MV-4-11 (cell line): ENCODE measurements at places on chromosomes 2 and 18.

- DNase-seq: no peak
These were observed 60.0 kb downstream of the NCOA1 start for GRCh38 chr2:24551016-24551415.

GRCh38 chr2:239283288-239283945 lies 117.4 kb downstream of the HDAC4 start:
- peak; percentile 42 for DNase-seq

DNA sequence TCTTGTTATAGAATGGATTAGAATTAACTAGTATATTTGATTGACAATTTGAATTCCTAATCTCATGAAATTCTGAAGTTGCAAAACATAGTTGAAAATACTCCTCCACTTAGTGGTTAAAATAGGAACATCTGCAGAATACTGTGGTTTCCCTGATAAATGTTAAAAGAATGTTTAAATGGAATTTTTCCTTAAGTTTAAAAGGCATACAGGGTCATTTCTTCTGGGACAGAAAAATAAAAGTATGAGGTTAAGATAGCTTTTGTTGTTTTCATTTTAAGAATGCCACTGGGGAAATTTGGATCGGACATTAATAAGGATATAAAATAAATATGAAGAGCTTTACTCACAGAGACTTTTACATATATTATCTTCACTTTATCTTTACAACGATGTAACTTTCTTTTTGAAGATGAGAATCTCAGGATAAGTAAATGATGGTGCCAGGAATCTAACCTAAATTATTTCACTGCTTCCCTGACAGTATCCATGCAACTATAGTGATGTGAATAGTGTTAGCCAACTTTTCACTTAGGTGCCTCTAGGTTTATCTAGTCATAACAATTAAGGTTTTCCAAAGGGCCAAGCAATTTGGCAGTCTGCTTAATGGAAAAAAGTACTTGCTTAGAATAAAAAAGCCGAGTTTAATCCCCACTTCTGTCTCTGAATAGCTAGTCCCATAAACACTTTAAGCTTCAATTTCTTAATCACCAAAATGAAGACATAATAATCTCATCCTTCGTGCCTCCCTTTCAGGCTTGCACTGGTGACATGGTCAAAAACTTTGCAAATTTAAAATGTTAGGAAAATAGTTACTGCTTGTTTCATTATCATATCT lies 151.8 kb upstream of the STK17B start:
- no peak for DNase-seq

- DNase-seq: no peak
These were observed 78.4 kb upstream of the MYT1L start for GRCh38 chr2:2409481-2409880.

DNA sequence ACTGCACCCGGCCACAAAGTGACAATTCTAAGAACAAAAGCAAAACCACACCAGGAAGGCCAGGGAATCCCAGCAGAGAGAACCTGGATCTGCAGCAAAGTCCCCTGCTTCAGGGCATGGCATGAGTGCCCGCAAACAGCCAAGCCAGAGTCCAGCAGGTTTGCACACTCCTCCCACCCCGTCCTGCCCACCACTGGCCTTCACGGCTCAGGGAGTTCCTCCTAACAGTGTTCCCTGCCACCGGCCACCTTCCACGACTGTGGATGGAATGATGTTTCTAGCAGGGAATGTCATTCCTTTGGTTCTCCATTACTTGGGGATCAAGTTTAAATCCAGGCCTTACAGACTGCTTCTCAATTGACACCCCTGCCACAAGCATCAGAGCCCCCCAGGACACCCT lies 42.0 kb upstream of the B3GNT7 start:
- no peak for DNase-seq

DNA sequence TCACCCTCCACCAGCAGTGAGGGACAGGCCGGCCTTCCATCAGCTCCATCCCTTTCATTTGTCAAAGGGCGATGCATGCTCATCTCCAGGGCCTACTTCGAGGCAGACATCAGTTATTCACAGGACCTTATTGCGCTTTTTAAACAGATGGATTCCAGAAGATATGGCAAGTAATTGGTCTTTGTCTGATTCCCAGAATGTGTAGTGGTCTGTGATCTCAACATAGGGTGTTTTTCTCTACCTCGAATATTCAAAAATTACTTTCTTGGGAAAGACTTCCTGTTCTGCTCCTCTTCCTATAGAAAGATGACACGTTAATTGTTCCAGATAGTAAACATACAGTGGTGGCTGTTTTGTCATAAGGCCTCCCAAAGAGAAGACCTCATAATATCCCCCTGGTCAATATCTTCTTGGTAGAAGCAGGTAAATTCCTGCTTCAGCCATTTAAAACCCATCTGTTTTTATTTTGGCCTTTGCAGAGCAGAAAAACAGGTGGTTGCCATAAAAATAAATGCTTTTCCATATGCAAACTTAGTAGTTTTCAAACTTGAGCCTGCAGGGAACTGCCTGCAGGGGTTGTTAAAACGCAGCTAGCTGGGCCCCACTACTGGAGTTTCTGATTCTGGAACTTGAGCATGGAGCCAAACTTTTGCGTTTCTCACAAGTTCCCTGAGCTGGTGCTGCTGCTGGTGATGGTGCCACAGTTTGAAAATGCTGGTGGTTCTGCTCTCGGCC lies 8.2 kb downstream of the SMARCAL1 start:
- DNase-seq: no peak

- DNase-seq: no peak
These were observed 82.4 kb downstream of the SNTG2 start for GRCh38 chr2:1033069-1033468.

GRCh38 chr2:212659441-212659840 lies 120.8 kb upstream of the ERBB4 start:
- DNase-seq: no peak

DNA sequence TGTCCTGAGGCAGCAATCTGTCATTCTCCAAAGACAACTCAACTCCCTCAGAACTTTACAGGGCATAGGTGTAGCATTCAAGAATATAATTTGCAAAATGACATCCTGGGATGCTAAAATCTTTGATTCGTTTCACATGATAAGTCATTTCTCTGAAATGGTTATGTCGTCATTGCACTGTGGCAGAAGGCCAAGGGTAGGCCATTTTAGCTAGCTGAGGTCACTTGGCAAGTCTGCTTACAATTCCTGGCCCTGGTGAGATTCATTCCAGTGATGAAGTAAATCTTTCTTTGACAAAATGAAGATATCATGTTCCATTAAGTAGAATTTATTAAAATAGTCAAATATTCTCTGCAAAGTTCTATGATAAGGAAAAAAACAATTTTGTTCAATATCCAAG lies 1410.3 kb upstream of the LRRTM1 start:
- DNase-seq: no peak

DNA sequence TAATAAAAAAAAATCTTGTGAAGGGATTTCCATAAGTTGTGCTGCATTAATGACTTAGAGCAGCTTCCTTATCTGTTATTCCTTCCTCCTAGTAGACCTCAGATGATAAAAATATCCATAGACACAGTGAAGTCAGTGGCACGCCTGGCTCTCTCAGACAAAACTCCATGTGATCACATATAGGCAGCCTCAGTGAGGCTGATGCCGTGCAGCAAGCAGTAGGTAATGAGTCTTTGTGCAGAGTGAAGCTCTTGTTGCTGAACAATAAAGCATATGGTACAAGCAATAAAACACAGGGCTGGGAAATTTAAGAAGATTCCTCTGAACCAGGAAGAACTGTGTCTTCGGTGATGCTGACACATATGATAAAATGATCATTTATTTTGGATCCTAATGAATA lies 102.7 kb downstream of the CSRNP3 start:
- DNase-seq: no peak

- DNase-seq: no peak
These were observed 2.6 kb downstream of the ADCYAP1 start for GRCh38 chr18:907115-907884.

- no peak for DNase-seq
These were observed at the start of gene ALKAL2 for GRCh38 chr2:287911-288757. Gene ALKAL2, minus strand, starts transcription at chr2:288091. Its CDS starts 256 bp downstream, at chr2:287835.

GRCh38 chr2:36455011-36455410 lies 99.4 kb downstream of the CRIM1 start:
- DNase-seq: no peak

DNA sequence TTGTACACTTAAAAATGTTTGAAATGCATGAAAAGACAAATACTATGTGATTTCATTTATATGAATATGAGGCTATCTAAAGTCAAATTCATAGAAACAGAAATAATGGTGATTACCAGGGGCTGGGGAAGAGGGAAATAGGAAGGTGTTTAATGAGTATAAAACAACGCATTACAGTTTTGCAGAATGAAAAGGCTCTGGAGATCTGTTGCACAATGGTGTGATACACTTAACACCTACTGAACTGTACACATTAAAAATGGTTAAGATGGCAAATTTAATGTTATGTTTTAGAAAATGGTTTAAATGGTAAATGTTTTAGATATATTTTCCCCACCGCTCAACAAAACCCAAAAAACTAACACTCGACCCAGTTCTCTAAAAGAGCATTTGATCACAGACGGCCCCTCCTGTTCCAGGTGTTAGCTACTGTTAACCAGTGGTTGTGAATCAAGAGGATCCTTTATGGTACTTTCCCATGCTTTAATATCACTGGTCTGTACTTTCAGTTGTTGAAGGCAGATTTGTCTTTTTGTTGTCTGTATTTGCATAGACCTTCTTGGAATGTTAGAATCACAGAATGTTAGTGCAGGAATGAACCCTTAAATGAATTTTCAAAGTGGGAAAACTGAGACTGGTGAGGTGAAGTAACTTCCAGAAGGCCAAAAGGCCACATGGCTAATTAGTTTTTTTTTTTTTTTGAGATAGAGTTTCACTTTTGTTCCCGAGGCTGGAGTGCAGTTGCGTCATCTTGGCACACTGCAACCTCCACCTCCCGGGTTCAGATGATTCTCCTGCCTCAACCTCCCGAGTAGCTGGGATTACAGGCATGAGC lies 10.2 kb downstream of the RAB10 start:
- no peak for DNase-seq

GRCh38 chr2:229408962-229409361 lies 137.9 kb upstream of the PID1 start:
- peak; percentile 50 for DNase-seq

GRCh38 chr2:165196411-165196810 lies 7.4 kb downstream of the SCN3A start:
- no peak for DNase-seq

DNA sequence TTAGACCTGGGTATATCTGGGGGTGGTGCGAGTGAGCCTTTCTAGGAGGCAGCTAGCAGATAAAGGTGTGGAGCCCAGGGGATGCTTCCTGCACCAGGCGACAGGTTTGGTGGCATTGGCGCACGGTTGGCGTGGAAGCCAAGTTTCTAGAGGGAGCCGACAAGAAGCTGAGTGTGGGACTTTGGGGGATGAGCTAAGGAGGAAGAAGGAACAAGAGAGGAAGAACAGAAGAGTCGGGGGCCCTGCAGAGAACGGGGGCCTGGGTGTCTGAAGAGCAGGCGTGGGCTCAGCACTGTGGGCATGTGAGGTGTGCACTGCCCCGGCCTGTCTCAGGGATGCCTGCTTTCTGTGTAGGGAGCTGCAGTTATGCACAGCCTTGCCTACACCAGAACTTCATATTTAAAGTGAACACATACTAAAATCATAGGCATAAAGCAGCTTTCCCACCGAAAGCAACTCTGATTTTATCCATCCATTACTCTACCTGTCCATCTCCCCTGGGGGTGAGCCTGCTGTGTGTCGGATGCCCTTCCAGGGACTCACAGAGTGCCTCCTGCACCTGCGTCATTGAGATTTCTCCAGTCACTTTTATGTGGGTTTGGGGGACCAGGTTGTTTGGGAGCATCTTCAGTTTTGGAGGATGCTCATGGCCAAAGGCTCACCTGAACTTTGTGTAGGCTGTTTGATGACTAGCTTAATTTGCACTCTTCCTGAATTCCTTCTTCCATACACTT lies 149.7 kb downstream of the LDLRAD4 start:
- no peak for DNase-seq
